ENCODE measurements at places on chromosomes 12 and 14.

DNA sequence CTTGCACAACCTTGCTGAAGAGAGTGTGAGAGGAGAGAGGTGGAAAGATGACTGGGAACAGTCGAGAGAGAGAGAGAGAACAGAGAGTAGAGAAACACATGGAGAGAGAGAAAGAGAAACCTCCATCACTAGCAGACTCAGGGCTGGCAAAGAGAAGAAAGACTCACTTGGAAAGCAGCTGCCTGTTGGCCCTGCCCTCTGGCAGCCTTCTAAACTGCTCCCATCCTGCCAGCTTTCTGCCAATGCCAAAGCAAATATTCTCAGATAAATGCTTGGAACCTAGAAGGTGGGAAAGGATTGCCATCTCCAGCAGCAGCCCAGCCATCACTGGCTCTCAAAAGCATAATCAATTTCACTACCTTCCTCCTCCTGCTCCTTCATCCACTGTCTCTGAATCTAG, 107.9 kb upstream of the WSCD2 start:
- no peak for DNase-seq

- no peak for DNase-seq
Measured at GRCh38 chr14:74507840-74508239, 14.3 kb downstream of the ISCA2 start.

- no peak for DNase-seq
Measured at GRCh38 chr12:30098677-30099076, 314.9 kb upstream of the TMTC1 start.

- DNase-seq: no peak
Measured at GRCh38 chr14:60707858-60708257, 16.3 kb downstream of the SIX4 start.

DNA sequence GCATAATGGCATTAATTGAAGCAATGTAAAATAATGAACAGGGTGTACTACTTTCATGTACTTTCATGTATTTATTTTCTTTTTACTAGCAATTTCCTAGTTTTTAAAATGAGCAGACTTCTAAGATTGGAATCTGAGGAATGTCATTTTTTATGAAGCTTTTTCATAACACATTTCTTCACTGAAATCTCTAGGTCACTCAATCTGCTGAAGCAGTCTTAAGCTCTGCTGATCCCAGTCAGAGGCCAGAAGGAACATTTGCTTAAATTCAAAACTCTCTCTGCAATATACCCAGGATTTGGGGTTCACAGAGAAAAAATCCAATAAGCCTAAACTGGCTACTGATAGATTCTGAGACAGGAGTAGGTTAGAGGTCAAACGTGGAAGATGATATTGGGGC, 73.6 kb upstream of the CNTN1 start:
- no peak for DNase-seq

DNA sequence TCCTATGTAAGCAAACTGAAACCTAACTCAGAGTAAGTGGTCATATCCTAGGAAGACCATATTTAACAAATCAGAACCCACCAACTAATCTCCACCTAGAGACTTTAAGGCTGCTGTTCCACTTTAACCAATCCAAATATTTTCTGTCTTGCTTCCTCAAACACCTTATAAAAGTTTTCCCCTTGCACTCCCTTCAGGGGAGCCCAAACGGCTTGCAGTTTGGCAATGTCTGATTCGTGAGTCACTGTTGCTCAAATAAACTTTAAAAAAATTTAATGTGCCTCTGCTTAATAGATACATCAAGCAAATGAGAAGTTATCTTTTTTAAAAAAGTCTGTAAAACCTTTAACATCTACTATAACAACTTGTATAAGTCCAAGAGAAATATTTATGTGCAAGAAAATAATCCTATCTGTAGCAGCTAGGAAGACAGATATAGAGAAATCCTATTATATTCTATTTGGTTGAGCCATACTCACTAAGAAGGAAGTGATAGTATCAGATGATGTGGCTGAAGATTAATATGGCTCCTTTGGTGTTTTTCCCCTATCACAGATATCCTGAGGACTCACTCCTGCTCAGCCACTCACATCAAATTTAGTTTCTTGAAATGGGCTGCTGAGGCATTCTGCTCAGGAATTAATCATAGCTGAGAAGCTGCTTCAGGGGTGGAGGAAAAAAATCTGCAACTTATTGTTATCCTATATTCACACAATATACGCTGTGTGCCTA, 65.1 kb upstream of the DUSP6 start:
- no peak for DNase-seq
